ENCODE measurements at places on chromosomes 12 and 14.

DNA sequence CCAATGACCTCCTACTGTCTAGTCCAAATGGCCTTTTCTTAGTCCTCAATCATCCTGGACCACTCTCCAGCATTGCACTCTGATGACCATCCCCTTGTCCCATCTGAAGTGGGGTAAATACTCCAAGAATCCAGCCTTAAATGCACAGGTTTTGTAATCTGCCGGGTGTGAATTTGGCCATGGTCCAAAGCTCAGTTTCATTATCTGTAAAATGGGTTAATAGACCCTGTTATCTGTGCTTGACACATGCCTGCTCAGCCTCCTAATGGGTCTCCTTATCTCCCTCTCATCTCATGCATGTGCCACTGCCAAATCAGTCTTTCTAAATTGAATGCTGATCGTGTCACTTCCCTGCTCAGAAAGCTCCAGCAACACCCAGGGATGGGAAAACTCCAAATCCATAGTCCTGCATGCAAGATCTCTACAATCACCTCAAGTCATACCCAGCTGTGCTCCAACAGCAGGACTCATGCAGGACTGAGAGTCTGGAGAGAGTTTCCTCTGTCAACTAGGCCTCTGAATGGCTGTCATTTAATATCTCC is 22.3 kb downstream of the LGR5 start:
- DNase-seq, result no peak

GRCh38 chr12:89177802-89178395 is 174.4 kb downstream of the DUSP6 start:
- no peak for DNase-seq

DNA sequence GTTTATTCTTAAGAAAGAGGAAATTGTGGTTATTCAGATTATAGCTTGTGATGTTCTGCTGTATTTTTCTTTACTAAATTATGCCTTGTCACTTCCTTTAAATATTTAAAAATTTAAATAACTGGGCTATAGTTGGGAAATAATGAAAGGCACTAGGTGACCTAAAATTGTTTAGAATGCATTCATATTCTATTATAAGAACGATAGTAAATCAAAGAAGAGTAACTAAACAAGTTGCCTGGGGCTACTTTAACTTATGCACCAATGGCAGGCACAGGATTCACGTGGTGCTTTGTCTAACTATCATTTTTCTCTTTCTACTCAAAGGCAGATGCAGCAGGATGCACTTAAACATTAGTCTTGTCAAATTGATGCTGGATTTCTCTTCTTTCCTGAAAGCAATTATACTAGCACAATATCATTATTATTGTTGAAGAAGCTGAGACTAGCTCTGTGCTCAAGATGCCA is 190.7 kb upstream of the PPFIA2 start:
- DNase-seq, result no peak

- DNase-seq, result no peak
These were observed 33.1 kb downstream of the MAP3K9 start for GRCh38 chr14:70776197-70776596.

DNA sequence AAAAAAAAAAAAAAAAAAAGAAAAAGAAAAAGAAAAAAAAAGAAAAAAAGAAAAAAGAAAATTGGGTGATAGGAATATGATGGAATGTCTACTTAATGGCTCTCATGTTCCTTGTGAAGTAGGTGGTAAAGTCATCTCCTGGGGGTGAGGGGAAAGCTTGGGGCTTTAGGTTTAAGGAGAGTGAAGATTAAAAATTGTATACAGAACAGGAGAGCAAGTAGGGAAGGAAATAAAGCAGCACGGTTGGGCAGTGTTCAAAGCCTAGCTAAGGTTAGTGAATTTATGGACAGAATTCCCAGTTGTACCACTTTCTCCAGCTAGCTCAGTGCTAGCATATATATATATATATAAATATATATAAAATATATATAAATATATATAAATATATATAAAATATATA is 40.0 kb upstream of the SLC2A13 start:
- no peak for DNase-seq

DNA sequence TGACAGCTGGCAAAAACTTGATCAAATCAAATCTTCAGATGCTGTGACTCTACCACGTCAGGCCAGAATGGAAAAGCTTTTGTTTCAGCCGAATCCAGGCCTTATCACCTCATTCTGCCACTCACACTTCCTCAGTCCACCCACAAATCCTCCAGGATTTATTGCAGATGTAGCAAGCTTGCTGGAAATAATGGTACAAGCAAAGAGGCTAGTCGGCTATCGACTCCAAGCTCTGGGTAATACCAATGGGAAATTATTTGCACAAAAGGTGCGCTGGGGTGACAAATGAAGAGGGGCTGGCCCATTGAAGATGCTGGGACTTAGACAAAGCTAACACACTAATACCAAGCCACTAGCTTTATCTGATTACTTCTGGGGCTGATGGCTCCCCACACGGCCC is 250.5 kb downstream of the ASCL1 start:
- DNase-seq, result no peak

DNA sequence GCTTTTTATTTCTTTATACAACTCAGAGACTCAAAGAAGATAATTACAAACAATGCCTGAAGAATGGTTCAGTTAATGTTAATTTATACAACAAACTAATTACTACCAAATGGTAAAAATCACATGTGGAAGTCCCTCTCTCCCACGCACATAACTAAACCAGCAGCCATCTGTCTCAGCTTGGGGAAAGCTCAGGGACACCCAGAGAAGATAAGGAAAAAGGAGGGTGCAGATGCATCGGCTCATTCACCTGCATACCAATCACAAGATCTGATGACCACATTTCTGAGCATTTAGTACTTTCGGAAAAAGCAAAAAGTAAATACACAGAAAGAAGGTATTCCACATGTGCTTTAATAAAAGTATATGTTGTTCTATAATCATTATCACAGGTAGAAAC is 136.3 kb downstream of the SOX5 start:
- no peak for DNase-seq

DNA sequence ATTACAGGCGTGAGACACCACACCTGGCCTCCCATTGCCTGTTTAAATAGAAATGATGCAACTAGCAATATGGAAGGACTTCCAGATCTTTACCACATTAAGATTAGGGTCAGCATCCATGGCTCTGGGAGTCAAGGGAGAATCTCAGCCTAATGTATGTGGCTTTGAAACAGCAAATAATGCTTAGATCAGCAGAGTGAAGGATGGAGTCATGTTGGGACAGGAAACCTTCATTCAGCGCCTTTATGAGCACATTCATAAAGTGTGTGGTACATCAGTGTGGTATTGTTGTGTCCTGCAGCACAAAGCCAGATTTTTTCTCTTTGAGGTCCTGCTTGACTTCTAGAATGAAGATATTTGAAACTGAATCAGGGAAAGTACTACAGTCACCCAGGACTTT is 15.3 kb upstream of the SPSB2 start:
- DNase-seq, result no peak

- DNase-seq, result no peak
These were observed 58.0 kb downstream of the TRAFD1 start for GRCh38 chr12:112183141-112184021.

GRCh38 chr12:49801141-49802063 is 26.8 kb downstream of the NCKAP5L start:
- no peak for DNase-seq

DNA sequence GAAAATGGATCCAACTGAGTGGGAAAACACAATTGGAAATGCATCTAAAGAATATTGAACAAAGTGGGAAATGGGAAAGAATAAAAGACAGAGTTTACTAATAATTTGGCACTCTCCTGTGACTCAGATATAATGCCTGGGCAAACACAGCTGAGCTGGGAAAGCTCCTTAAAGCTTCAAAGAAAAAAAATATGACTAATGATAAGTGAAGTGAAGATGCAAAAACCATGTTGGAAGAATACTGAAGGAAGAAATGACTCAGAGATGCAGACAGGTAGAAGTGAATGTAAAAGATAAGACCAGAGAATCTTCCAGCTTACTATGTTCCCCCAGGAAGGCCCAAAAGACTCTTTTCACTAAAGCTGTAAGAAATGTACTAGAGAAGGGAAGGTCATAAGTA is 62.4 kb upstream of the FOXG1 start:
- no peak for DNase-seq

- no peak for DNase-seq
These were observed 411.6 kb downstream of the CCER1 start for GRCh38 chr12:90543374-90543773.

- no peak for DNase-seq
These were observed 680.9 kb upstream of the TBX3 start for GRCh38 chr12:115364921-115365320.

GRCh38 chr14:104788873-104789663 is 6.5 kb downstream of the AKT1 start:
- DNase-seq, result no peak

DNA sequence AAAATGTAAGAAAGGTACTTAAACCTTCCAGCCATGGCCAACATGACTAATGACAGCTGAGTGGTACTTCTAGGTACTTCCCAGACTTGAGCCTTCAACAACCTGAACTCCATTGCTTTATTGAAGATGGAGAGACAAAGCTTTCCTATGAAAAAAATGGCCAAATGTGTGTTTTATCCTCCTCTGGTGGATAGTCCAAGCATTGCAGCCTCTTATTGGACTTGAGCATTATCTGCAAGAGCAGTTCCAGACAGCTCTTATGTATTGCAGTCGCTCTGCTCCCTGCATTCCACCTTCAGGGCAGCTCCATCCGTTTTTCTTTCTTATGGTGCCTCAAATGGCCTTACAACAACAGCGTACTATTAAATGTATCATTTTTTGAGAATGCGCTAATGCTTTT is 588.2 kb downstream of the NRXN3 start:
- peak; percentile 35 for DNase-seq

DNA sequence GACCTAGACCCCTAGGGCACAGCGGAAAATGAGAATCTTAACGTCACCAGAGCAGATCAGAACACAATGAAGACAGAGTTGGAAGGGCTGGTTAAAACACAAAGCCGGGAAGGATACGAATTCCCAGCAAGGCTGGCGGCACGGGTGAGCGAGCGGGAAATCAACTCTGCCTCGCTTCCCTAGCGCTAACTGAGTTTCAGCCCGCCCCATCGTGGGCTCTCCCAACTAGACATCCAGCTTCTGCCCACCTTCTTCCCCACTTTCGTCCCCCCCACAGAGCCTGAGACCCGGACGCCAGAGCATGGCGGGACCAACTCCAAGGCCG is 377 bp downstream of the CCNT1 start:
- DNase-seq, result no peak

- no peak for DNase-seq
These were observed 45.4 kb upstream of the FGF6 start for GRCh38 chr12:4490973-4491372.

- DNase-seq, result peak; percentile 70
These were observed 804 bp downstream of the GAPDH start for GRCh38 chr12:6534945-6535696.

- DNase-seq, result no peak
These were observed 106.7 kb downstream of the TMEM30B start for GRCh38 chr14:61174441-61174891.

GRCh38 chr14:38592764-38593442 is 337.0 kb upstream of the CLEC14A start:
- no peak for DNase-seq

- no peak for DNase-seq
These were observed 1.1 kb downstream of the BCAT1 start for GRCh38 chr12:24947541-24948419.

DNA sequence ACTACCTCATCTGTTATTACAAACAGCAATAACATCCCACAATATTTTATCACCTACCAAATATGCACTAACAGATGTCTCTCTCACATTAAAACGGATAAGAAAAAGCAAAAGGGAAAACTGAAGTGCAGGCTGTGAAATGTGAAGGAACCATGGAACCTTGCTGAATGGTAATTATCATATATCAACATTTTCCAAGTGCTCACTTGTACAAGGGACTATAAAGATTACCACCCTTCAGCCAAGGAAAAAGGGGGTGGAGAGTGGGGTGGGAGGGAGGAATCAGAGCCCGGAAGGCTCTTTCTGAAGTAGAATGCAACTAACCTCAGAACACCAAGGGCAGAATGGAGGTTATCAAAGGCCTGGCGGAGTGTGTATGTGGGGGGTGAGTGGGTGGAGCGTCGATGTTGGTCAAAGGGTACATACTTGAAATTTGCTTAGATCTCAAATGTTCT is 1.2 kb downstream of the SNX6 start:
- no peak for DNase-seq

DNA sequence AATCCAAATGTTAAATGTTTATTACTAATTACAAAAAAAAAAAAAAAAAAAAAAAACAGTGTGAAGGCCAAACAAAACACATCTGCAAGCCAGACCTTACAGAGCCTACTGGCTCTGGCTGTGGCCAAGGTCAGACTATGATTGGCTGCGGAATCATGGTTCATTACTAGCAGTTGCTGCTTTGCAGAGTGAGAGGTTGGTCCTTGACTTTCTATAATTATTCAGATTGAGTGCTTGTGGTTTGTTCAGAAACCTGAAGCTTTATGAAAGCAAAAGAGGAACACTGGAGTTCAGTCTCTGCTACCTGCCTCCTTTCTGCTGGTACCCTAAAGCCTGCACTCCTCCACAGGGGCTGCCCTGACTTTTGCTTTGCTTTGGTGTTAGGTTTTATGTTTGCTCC is 550.9 kb downstream of the BCL11B start:
- DNase-seq, result no peak

DNA sequence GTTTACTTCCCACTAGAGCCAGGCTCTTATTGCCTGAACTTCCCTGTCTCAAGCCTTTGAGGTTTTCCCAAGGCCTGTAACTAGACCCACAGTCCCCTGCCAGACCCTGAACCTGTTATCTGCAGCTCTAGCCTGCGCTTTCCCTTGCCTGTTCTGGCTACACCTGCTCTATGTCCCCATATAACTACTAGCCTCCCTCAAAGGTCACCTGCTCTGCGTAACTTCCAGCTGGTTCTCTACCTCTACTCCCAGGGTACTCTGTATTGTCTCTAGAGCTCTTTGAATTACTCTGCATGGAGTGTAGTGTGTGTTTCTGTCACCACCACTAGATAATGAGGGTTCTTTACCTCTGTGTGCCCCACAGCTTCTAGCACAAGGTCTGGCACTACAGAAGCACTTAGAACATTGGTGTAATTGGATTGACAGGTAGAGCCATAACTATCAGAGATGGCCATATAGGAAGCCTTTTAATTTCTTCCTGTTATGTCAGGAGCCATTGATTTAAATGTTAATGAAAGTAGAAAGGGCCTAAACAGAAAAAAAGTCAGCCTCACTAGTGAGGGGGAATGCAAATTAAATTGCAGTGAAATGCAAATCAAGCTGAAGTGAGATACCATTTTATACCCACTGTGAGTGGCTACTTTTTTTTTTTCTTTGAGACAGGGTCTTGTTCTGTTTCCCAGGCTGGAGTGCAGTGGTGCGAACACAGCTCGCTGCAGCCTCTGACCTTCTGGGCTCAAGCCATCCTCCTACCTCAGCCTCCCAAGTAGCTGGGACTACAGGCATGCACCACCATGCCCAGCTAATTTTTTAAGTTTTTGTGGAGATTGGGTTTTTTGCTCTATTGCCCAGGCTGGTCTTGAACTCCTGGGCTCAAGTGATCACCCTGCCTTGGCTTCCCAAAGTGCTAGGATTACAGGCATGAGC is 47.8 kb downstream of the EID3 start:
- DNase-seq, result no peak

- no peak for DNase-seq
These were observed 151.9 kb upstream of the NRXN3 start for GRCh38 chr14:78018283-78018682.

GRCh38 chr12:55972911-55973598 is 823 bp upstream of the RAB5B start:
- DNase-seq, result no peak
